ENCODE measurements at places on chromosomes 5 and 9. TPM values are rescaled to one million over a fixed set of nuclear protein-coding genes. Genes with fewer than 3 reads are reported as not detected.

- H3K4me3 ChIP-seq = no peak overlapping the region
- H3K36me3 ChIP-seq = no peaks in the 10 kb centered on the region
- no peak overlapping the region for H3K27ac ChIP-seq
- H3K27me3 ChIP-seq = peaks cover 3% of the 10 kb centered on the region
- H3K4me1 ChIP-seq = no peaks in the 10 kb centered on the region
Measured at GRCh38 chr9:135531096-135531495, 9.9 kb downstream of the LCN1 start.

- no peak for DNase-seq
- H3K4me1 ChIP-seq = no peaks in the 10 kb centered on the region
- H3K27me3 ChIP-seq = no peaks in the 10 kb centered on the region
- no peak overlapping the region for H3K4me3 ChIP-seq
Measured at GRCh38 chr5:178499352-178499751, 90.8 kb downstream of the COL23A1 start.

The BARHL1 gene
- not detected for total RNA-seq

The CCL28 gene
- total RNA-seq = 3.6 TPM

The PCDHGA12 gene
- 0.72 TPM for total RNA-seq

The ABO gene
- total RNA-seq = not detected

Measured in GM12878 (cell line).